DMS153 (cell line): ENCODE measurements at places on chromosomes 2 and 18.

GRCh38 chr2:238936162-238937052 is 88.5 kb downstream of the TWIST2 start:
- no peak for DNase-seq

DNA sequence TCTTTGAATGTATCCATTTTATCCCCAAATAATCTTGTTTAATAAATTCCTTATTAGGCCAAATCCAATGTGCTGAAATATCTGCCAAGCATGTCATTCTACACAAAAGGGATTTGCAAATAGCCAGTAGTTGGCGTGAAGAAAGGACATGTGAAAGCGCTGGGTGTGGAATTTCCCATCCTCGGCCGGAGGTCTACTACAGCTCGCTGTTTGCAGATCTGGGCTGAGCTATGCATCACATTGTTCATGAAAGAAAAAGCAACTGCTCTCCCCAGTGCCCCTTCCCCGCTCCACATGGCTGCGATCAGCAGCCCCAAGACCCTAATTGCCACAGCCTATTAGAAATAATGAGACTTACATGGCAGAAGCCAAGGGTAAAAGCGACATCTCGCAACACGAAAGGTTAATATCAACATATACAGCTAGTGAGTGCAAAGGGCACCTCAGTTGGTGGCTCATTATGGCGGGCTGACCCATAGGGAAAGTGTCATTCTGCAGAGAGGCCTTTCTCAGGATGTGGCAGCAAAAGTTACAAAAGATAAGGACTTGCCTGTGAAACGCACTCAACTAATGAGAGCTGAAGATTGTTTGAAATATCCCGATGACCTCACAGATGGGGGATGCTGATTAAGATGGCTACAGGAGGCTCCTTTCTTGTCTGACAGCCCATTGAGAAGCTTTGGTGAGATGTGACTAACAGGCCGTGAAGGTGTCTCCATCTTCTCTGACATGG is 126.9 kb upstream of the CYP1B1 start:
- no peak for DNase-seq

- no peak for DNase-seq
Measured at GRCh38 chr2:142756430-142756829, 121.0 kb upstream of the KYNU start.

DNA sequence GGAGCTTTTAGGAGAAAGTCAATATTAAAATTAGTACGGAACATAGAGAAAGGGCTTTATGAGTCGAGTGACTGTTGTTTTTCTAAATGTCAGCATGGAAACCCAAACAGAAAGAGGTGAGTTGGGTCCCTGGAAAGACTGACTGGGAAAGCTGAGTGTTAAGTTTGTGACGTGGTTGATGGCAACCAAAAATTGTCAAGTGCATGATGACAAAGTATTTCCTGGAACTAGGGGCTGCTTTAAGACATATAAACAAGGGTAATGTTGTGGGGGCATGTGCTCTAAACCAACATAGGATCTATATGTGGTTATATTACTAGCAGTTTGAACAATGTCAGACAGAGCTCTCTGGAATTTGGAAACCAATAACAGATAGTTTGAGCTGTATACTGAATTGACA is 50.9 kb upstream of the GPD2 start:
- no peak for DNase-seq

- no peak for DNase-seq
Measured at GRCh38 chr18:23542461-23542860, 39.1 kb downstream of the RMC1 start.

DNA sequence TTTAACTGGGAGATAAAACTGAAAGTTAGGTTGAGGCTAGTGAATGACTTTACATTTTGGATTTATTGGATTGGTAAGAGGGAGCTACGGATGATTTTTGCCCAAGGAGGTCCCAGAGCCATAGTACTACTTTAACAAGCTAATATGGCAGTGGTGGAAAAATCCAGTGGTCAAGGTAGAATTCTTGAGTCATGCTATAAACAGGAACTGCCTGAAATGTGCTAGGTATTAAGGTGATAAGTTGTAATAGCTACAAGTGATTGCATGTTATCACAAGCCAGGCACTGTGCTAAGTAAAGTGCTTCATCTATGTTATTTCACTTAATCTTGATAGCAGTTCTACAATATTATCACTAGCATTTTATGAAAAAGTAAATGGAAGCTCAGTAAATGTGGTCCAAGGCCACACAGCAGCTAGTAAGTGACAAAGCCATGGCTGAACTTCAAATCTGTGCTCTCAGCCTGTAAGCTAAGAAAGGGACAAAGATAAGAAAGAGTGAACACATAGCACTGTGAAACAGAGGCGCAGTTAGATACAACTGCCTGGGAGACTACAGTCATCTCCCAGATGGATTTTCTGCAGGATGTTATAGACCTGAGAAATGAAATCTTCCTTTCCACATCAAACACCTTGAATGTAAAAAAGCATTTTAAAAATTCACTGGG is 469.6 kb downstream of the TGIF1 start:
- no peak for DNase-seq

GRCh38 chr2:95357717-95358280 is 44.7 kb upstream of the FAHD2A start:
- DNase-seq = no peak
